ENCODE measurements at places on chromosomes 6 and 20.
A peak's percentile ranks its signal among the peaks of the same experiment; 100 is the strongest.

- DNase-seq, result no peak
Observed at GRCh38 chr20:20456741-20457140, 88.8 kb downstream of the INSM1 start.

DNA sequence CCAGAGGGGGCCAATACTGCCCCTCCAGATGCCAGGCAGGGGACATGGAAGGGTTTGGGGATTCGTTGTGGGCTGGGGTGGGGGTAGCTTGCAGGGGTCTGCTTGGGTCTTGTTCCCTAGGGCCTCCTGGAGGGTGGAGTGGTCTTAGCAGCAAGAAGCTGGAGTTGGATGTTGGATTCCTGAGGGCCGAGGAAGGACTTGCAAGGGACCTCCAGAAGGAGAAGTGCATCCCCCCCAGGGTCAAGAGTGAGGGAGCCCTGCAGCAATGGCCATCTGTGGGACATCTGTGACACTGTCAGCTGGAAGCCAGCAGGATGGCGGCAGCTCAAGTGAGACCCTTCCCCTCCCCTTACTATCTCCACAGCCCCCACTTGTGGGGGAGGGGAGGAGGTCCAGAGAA lies 25.4 kb upstream of the CCN5 start:
- peak; percentile 72 for DNase-seq

GRCh38 chr20:62825986-62826645 lies 9.3 kb downstream of the COL9A3 start:
- DNase-seq, result no peak

DNA sequence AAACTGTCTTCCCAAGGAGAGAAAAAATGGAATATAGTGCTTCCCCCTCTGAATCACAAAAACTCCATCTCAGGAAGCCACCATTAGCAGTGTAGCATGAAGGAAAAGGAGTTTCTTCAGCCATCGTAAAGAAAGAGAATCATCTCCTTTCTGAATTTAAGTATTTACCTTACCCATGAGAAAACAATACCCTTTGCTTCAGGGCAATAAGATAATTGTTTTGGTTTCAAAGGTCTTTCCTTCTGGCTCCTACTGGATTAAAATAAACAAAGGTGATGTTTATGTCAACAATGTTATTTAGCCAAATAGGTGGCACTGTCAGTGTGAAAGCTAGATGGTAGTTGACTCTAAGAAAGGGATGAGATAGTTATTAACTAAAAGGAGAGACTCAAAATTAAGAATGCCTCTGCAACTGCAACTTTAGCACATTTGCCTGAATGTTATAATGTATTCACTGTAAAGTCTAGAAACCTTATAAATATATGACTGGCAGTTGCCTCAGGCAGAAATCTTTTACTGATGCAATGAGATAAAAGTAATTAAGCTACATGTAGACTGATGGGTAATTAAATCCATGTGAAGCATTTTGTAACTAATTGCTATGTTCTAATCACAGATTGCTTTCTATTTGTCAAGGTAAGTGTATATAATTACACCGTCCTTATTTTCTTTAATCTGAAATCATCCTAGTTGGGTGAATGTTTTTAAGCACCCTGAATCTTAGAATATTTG lies 399.0 kb downstream of the CDKAL1 start:
- DNase-seq, result no peak

DNA sequence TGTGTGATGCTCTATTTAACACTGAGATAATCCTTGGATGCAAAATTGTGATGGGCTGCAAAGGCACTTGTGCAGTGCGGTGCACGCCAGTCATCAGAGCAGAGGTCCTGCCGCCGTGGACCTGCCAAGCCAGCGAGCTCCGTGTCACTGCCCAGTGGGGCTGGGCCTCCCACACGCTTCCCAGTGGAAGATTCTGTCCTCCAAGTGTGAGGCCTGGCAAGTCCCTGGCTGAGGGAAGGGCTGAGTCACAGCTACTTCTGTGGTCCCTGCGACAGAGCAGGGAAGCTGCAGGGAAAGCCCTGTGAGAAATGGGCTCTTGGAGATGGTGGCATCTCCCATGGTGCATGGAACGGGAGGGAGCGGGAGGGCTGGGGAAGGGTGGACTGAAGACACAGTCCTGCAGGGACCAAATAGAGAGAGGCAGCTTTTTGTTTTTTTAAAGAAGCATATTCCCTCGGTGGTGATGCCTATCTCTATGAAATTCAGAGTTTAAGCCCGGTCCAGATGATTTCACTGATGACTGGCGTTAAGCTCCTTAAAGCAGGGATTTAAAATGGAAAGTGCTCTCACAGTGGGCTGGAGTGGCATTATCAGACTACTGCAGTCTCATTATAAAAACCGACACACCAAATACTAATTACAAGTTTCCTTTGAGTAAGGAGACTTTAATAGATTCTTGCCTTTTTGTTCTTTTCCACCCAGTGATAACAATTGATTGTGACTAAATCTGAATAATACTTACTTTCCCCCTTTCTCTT lies 413.7 kb downstream of the QKI start:
- DNase-seq, result no peak

- DNase-seq, result no peak
Observed at GRCh38 chr20:48695255-48695654, 132.5 kb downstream of the PREX1 start.

DNA sequence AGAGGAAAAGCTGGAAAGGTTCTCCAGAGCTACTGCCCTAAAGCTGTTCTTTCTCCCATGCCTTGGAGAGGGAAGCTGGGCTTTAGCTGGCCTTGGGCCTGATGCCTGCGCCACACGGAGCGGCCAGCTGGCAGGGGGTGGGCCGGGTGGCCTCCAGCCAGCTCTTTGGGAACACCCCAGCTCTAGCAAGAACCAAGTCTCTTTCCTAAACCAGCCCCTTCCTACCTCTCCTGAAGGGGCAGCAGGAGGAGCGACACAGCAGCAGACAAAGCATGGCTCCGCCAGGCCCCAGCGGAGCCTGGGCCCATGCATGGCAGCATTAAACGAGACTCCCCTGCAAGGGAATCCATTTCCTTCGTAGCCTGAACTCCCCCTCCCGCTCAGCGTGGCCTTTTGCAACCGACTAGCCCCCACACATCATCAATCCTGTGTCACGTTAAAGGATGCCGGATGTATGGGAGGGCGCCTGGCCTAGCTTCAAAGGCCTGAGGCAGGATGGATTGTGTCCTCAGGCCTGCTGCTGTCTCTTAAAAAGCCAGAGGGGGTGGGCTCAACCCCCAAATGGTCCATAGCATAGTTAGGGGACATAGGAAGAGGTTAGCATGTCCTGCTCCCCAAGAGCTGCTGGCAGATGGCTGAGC lies 14.0 kb downstream of the MRPS18A start:
- DNase-seq, result no peak

DNA sequence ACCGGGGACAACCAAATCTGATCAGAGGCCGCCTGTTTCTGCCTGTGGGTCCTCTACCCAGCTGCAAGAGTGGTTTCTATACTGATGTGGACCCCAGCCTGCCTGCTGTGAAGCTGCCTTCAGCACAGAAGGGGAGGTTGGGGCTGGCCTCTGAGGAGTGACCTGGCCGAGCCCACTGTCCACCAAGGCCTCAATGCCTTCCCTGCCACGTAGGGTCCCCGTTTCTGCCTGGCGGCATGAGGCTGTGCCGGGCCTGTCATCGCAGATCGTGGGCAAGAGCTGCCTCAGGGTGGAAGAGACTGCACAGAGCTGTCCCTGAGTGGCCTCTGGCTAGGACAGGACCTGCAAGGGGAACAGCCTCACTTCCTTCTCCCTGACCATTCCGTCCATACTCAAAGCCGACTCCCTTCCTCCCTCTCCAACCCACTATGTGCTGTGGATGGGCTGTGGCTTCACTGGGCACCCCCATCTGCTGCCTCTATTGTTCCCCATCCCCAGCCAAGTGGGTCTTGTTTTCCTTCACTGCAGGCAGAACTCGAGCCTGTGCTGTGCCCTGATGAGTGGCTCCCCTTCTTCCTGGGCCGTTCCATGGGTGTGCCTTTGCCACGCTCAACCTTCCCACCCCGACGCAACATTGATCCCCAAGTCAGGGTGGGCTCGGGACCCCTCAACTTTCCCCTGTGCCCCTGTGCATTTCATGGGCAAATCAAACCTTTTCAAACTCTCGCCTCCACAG lies 60.3 kb downstream of the ERMARD start:
- DNase-seq, result no peak

GRCh38 chr6:55918639-55919038 lies 43.2 kb upstream of the BMP5 start:
- DNase-seq, result no peak

DNA sequence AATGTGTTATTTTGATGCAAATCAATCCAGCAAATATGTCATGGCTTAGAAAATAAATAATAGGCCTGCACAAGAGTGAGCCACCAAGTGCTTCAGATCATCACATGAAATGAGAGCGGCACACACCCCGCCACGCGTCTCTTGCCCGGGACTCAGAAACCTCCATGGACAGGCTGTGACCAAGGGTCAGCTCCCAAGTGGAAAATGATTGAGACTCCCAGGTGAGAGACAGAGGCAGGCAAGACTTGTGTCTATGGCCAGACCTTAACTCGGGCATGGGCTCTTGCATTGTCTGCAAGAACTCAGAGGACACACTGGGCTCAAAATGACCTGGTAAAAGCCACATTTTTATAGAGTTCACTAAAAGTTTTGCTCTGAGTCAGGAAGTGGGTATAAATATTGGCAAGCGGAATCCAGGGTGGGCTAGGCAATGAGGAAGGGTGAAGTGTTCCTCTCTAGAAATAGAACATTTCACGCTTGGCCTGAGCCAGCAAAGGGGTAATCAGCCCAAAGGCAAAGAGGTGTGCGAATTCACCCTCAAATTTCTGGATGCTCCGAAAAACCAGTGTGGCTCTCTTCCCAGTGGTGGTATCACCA lies 30.7 kb upstream of the RIN2 start:
- DNase-seq, result peak; percentile 61

GRCh38 chr20:40336533-40336932 lies 352.5 kb downstream of the MAFB start:
- no peak for DNase-seq

GRCh38 chr20:22672191-22672590 lies 87.8 kb upstream of the FOXA2 start:
- no peak for DNase-seq

- DNase-seq, result no peak
Observed at GRCh38 chr6:10278746-10279145, 136.1 kb downstream of the TFAP2A start.

DNA sequence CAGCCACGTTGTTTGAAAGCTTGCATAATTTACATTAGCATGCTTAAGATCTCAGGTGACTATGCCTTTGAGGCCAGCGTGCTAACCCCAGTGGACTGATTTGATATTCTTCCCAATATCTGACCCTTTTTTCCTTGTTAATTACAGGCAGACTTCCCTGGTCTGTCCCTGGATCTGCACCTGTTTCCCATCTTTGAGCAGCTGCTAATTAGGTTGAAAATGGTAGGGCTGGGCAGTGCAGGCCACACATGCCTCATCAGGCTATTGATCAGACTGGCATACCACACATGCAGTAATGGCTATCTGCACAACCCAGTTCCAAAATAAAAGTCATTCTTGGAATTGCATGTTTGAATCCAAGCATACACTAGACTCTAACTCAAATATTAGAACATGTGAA lies 164.3 kb upstream of the TFAP2D start:
- no peak for DNase-seq

- no peak for DNase-seq
Observed at GRCh38 chr20:49415005-49415667, 67.3 kb downstream of the KCNB1 start.

DNA sequence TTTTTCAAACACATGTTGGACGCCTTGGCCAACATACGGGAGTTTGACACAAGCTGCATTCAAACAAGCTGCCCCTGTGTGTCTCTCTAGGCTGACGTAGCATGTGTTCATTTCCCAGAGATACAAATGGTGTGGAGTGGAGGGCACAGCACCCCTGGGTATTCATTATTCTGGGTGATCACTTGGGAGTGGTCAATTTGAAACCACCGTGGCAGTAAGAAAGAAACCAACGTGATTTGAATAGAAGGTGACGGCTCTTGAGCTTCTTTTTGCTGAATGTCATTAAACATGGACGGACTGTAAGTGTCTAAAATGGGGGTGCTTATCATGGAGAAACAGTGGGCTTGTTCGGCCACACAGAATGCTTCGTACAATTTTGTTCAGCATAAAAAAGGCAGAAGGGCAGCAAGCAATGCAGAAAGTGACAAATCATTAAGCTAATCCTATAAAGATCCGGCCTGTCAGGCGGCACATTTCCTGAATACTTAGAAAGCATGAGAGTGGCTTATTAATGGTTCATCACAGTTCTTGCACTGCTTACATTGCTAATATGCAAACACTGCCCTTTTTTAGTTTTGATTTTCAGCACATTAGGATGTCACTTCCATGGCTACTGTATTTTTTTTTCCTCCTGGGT lies 1261.9 kb upstream of the CITED2 start:
- DNase-seq, result no peak

DNA sequence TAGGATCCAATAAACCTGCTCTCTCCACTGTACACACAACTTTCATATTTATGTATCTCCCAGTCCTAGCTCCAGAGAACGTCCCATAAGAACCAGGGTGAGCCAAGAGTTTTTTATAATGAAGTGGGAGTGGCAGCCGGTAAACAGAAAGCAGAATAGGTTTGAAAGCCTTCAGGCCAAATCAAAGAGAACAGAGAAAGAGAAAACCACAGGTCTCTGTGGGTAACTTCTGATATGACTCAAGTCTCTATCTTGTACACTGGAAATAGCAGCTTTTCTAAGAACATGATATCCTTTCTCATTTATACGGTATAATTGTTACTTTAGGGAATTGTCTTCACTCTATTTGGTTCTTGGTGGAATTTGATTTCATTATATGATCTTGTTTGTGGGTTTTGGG lies 273.6 kb downstream of the PACRG start:
- DNase-seq, result no peak

GRCh38 chr6:133844709-133845108 lies 44.2 kb upstream of the TCF21 start:
- DNase-seq, result no peak

DNA sequence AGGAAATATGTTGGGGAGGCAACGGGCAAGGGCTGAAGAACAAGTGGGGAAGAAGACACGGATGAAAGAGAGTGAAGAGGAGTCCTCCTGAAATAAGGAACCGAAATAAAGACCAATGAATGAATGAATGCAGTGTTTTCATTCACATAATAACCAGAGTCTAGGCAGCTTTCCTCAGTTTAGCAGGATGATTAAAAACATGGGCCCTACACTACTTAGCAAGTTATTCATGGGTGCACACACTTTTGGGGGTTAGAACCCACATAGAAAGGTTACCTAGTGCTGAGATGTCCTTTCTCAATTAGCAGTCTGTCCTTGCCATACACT lies 5.9 kb upstream of the FUCA2 start:
- no peak for DNase-seq

- no peak for DNase-seq
Observed at GRCh38 chr6:2542858-2543218, 207.9 kb downstream of the MYLK4 start.
